Osteoblast (primary cell): ENCODE measurements at places on chromosomes 16 and 17. TPM values are rescaled to one million over a fixed set of nuclear protein-coding genes. Genes with fewer than 3 reads are reported as not detected.

GRCh38 chr17:78343543-78344201 lies 16.2 kb downstream of the SOCS3 start:
- DNase-seq, result peak; percentile 65

ABCA8 gene
- total RNA-seq, result 29.2 and 36.2 TPM in 2 replicates

DNA sequence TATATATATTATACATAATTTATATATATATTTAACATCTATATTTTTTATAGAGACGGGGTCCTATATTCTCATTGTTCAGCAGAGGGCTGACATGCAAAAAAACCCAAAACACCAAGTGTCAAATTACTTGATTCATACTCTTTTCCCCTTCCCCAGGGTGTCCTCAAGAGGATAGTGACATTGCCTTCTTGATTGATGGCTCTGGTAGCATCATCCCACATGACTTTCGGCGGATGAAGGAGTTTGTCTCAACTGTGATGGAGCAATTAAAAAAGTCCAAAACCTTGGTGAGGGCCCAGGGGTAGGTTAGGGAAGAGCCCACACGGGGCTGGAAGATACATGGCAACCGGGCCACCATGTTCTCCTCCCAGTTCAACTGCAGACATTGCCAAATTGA lies 11.0 kb downstream of the ITGAM start:
- DNase-seq, result no peak

GRCh38 chr16:82748026-82748425 lies 121.3 kb downstream of the CDH13 start:
- DNase-seq, result peak; percentile 43

COL1A1 gene
- 6,718 and 8,987 TPM in 2 replicates for total RNA-seq

DNA sequence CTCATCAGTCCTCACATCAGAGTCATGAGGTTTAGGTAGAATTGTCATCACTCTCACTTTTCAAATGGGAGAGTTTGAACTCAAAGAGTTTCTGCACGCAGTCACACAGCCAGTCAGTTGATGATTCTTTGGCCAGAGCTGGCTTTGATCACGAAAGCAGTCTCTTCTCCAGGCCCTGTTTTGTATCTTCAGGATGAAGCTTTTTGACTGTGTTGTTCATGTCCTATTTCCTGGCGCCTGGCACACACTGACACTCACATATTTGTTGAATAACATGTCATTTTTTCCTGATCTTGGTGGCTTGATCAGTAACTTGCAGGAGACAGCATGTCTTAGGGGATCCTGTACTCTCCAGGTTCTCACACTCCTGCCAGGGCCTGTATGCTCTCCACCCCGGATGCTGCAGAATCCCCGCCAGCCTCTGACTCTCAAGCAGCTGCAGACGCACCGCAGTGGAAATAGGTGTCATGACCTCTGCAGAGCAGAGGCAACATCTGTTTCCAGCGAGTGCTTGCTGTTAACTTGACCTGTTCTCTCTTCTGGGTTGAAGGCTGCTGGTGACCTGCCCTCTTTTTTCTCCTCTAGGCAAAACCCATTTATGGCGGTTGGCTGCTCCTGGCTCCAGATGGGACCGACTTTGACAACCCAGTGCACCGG lies 33.0 kb downstream of the MPRIP start:
- peak; percentile 74 for DNase-seq

NCOR1 gene
- total RNA-seq, result 70.7 and 86.9 TPM in 2 replicates

LDHD gene
- 2.7 and 3.6 TPM in 2 replicates for total RNA-seq

KRT16 gene
- 4.3 and 5.6 TPM in 2 replicates for total RNA-seq

- peak; percentile 99 for DNase-seq
These were observed 28.0 kb downstream of the NXN start for GRCh38 chr17:951325-952132.

KRTAP4-5 gene
- total RNA-seq, result not detected in 2 replicates

TEDC2 gene
- 3.5 and 5.1 TPM in 2 replicates for total RNA-seq

DNA sequence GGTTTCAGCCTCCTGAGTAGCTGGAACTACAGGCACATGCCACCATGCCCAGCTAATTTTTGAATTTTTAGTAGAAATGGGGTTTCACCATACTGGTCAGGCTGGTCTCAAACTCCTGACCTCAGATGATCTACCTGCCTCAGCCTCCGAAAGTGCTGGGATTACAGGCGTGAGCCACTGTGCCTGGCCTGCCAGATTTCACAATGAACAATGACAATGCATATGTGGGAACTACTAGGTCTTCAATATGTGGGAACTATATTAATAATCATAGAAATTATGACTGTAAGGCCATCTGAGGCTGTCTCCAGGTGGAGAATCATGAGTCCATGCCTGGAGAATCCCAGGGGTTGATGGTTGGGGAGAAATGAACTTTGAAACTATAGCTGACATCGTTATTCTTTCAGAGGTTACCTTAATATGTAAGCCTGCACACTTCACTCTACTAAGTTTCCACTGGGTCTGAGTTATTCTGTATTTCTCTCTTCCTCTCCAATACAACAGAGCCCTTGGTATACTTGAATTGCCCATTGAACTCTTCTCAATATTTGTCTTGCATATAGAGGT lies 7.2 kb upstream of the DRC7 start:
- no peak for DNase-seq

DNA sequence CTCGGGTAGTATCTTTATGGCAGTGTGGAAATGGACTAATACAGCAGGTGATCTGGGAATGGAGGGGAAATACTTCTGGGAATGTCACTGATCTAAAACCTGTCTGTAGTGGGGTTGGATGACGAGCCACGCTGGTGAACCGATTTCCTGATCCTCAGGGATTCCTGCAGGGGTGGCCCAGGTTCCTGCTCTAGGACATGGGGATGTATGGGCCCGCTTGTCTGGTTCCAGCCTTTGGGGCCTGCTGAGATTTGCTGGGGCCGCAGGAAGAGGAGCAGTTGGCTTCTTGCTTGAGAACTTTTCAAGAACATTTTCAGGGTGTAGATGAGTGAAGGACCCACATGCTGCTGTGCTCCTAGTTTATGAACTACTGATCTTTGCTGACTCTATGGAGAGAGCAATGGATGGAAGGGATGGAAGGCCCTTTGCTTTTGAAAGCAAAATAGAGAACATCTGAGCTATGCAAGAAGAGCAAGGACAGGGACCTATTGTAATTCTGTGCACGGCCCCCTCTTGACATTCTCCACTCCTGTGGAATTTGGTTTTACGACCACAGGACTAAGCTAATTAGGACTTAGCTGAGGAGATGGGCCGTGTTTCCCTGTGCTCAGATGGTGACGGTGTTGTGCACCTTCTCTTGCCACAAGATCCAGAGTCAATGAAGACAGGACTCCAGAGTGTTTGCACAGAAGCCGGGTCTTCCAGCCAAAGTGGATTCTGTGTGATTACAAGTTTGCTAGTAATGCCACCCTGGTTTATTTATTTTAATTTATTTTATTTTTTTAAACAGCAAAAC lies 90.5 kb downstream of the SEC14L1 start:
- DNase-seq, result peak; percentile 36

EFCAB13 gene
- total RNA-seq, result 5.3 and 6.9 TPM in 2 replicates

DNA sequence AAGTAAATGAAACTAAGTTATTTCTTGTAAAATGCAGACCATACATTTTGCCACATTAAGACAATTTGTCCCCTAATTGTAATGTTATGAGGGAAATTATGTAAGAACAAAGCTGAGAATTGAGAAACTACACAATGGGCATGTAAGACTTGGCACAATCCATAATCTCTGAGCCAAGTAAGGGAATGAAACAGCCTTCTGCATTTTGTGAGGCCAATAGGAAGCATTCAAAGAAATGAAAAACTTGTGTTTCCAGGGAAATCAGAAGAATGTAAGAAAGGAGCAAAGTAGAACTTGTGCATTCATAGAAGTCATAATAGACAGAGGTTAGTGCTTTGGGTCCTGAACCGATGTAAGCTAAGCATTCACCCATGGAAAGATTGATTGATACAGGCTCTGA lies 1.8 kb downstream of the KRTAP9-4 start:
- no peak for DNase-seq

KCNJ16 gene
- not detected in 2 replicates for total RNA-seq

GRCh38 chr17:49509588-49509917 lies 14.5 kb downstream of the NGFR start:
- DNase-seq, result no peak

ABCC6 gene
- under 0.01 and 0.36 TPM in 2 replicates for total RNA-seq

- no peak for DNase-seq
These were observed 32.2 kb downstream of the SLC12A3 start for GRCh38 chr16:56897026-56897799.

DNA sequence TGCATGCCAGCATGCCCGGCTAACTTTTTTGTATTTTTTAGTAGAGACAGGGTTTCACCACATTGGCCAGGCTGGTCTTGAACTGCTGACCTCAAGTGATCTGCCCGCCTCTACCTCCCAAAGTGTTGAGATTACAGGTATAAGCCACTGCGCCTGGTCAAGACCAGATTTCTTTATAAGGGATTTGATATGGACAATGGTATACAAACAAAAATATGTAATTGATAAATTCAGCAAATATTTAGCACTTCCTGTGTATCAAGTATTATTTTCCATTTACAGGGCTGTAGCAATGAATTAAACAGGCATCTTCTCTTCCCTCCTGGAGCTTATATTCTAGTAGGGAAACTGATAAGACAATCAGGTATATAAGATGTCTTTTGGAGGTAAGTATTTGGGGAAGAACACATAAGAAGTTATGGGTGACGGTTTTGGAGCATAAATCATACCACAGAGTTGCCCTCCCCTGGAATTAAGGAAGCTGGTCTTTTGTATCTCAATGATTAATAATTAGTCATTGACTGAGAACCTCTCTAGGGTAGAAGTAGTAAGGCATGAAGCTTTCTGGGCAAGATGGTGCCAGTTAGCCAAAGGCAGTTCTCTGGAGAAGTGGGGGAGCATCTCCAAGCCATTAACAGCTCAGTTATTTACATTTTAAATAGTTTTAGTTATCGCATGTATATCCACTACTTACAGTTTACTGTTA lies 35.8 kb downstream of the TANC2 start:
- DNase-seq, result no peak

GRCh38 chr16:85579191-85579590 lies 33.9 kb upstream of the GSE1 start:
- no peak for DNase-seq

DNA sequence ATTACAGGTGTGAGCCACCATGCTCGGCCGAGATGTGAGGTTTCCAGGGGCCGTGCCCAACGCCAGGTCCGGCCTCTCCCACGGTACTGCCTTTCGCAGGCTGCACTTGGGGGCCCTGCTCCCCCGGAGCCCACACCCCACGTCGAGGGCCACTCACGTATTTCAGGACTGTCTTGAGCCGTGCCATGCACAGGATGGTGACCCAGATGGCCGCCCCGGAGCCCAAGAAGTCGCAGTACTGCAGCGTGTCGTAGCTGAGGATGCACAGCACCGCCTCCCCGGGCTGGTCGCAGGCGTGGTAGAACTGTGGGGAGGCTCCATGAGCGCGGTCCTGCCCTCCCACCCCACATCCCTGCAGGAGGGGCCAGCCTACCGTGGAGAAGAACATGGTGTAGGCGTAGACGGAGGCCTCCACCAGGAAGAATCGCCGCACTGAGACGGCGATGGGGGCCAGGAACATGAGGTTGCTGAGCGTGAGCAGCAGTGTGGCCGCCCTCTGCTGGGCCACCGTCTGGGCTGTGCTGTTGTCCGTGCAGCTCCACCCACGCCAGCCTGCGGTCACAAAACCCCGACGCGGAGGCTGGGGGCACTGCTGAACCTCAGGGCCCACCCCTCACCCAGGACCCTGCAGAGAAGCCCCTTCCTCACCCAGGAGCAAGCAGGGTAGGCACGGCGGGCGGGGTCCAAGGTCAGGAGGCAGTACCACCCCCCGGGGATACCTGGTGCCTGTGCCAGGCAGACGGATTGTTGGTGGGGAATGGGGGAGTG lies 3.7 kb upstream of the MRPL28 start:
- DNase-seq, result no peak

- DNase-seq, result no peak
These were observed 435.3 kb downstream of the HAPSTR1 start for GRCh38 chr16:9526791-9527190.

- no peak for DNase-seq
These were observed 689.2 kb downstream of the WWOX start for GRCh38 chr16:78788696-78789095.

- DNase-seq, result peak; percentile 87
These were observed 44.3 kb downstream of the FZD2 start for GRCh38 chr17:44601539-44601938.

DNA sequence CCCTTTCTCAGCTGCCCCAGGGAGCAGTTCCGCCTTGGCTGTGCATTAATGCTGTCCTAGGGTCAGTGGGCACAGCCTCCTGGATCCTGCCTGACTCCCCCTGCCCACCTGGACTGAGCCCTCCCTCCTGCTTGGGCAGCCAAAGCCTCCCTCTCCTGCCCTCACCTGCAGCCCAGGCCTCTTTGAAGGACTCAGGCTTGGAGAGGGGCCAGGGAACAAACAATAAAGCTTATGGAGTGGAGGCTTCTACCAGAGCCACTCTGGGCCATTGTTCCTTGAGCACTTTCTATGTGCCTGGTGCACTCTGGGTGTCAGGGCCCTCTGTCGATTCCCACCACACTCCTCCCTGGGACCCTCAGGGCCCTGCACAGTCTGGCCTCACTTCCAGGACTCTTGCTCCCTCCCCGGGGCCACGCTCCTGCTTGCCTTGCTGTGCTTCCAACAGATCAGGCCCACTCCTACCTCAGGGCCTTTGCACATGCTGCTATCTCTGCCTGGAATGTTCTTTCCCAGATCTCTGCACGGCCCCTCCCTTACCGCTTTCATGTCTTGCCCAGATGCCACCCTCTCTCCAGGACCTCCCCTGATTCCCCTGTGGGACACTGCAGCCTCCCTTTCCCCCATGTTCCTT lies 5.0 kb downstream of the KCNJ12 start:
- no peak for DNase-seq

GRCh38 chr16:80263848-80264694 lies 276.7 kb upstream of the DYNLRB2 start:
- DNase-seq, result no peak

- peak; percentile 74 for DNase-seq
These were observed 73.3 kb downstream of the ABCC12 start for GRCh38 chr16:48082516-48082915.

SLC13A5 gene
- not detected in 2 replicates for total RNA-seq

GRCh38 chr17:9974448-9975381 lies 69.6 kb upstream of the RCVRN start:
- DNase-seq, result no peak

GRCh38 chr16:69937465-69937951 lies 13.6 kb upstream of the CLEC18A start:
- peak; percentile 88 for DNase-seq

DNA sequence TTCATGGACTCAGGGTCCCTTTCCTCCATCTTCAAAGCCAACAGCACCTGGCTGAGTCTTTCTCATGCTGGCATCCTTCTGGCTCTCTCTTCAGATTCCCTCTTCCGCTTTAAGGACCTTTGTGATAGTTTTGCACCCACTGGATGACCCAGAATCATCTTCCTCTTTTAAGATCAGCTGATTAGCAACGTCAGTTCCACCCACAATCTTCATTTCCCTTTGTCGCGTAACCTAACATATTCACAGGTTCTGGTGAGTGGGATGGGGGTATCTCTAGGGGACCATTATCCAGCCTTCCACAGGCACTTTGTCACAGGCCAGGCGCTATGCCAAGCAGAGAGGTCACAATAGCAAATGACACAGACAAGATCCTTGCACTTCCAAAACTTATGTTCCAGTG lies 593.8 kb downstream of the MAF start:
- no peak for DNase-seq

SLFN5 gene
- total RNA-seq, result 184 and 211 TPM in 2 replicates

- no peak for DNase-seq
These were observed 33.6 kb upstream of the MED13 start for GRCh38 chr17:62098623-62099231.

GRCh38 chr17:64281962-64282752 lies 19.1 kb upstream of the TEX2 start:
- peak; percentile 89 for DNase-seq

GRCh38 chr17:38942696-38943334 lies 17.4 kb downstream of the LASP1NB start:
- no peak for DNase-seq

- peak; percentile 65 for DNase-seq
These were observed 77.2 kb downstream of the RTN4RL1 start for GRCh38 chr17:1947743-1948516.

- no peak for DNase-seq
These were observed 35.1 kb upstream of the GSE1 start for GRCh38 chr16:85577899-85578598.
